ENCODE measurements at places on chromosomes 5 and 9. TPM values are rescaled to one million over a fixed set of nuclear protein-coding genes. Genes with fewer than 3 reads are reported as not detected.

CFAP77 gene
- not detected for total RNA-seq

TRIM36 gene
- 0.69 TPM for total RNA-seq

NFIL3 gene
- 10.5 TPM for total RNA-seq

CAMK4 gene
- total RNA-seq = 8.2 TPM

BARX1 gene
- not detected for total RNA-seq

SLC24A2 gene
- total RNA-seq = not detected

PCDH12 gene
- 20.4 TPM for total RNA-seq

- DNase-seq = no peak
These were observed 59.8 kb downstream of the PHF2 start for GRCh38 chr9:93636172-93636661.

- DNase-seq = no peak
These were observed 32.5 kb downstream of the FAM240B start for GRCh38 chr9:38687389-38687842.

GRCh38 chr5:1502046-1502736 is 21.6 kb downstream of the LPCAT1 start:
- no peak for DNase-seq

- no peak for DNase-seq
These were observed 26.6 kb downstream of the COL23A1 start for GRCh38 chr5:178563621-178564020.

GRCh38 chr5:72009280-72009679 is 98.0 kb upstream of the MAP1B start:
- DNase-seq = no peak

DNA sequence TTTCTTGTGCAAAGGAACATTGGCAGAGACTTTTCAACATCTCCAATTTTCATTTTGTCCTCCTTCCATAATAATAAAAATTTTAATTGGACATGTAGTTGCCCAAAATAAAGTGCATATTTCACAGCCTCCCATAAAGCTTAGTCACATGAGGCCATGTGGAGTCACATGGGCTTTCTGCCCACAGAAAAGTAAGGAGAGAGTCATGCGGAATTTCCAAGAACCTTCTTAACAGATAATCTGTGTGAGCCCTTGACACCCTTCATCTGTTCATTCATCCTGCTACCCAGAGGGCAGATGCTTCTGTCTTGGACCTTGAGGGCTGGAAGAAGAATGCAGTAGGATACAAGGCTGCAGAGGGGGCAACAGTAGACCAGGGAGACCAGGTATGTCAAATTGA is 60.7 kb downstream of the APTX start:
- no peak for DNase-seq

DNA sequence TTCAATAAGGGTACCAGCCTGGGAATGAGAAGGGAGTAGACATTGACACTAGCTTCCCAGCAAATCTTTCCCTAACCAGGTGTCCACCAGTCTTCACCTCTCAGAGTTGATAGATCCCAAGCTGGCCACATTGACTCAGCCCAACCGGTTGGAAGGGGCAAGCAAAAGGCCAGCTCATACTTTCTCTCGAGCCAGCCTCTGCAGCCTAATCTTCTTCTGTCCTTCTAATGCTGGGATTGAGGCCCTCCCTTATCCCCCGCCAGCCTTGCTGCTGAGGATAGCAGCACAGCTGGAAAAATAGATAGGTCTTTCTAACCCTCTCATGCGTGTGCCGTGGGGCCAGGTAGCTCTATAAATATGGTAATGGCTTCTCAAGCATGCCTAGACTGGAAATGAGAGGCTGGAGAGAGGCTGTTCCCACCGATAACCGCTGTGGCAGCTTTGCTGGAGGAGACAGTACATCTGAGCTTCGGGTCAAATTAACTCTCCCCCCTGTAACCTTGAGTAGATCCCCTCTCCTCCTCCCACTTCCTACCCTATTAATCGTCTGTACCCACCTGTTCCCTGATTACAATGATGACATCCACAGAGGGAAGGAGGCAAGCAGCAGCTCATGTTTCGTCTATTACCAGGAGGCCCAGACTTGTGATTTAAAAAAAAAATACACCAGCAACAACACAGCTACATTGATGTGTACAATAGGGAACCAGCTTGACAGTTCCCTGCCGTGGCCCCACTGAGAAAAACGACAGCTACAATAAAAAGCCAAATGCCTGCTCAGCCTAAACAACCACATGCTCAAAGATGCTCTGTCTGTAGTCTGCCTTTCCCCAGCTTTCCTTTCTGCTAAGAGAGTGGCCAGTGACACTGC is 219.9 kb upstream of the BRINP1 start:
- no peak for DNase-seq

DNA sequence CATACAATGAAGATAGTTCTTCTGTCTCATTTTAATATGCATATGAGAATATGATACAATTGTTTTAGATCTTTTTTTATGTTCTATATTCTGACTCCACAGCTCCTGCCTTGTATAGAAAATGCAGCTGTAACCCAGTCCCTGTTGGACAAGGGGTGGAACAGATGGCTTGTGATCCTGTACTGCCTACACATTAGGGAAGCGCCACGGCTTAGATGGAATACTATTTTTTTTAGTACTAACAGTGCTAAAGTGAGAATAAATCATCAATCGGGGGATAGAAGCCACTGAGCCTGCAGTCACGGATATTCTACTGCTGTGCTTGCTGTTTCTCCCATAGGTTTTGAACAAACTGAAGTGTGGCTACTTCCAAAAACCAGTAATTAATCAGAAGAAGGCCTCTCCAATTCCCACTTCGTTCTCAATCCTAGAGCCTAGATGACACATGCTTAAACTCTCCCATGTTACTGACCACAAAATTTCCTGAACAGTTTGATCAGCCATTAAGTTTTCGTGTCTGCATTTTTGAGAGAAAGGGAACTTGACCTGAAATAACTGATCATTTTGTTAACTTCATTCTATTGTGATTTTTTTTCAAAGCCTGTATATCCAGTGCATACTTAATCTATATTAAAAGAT is 150.3 kb downstream of the CDH18 start:
- DNase-seq = no peak

DNA sequence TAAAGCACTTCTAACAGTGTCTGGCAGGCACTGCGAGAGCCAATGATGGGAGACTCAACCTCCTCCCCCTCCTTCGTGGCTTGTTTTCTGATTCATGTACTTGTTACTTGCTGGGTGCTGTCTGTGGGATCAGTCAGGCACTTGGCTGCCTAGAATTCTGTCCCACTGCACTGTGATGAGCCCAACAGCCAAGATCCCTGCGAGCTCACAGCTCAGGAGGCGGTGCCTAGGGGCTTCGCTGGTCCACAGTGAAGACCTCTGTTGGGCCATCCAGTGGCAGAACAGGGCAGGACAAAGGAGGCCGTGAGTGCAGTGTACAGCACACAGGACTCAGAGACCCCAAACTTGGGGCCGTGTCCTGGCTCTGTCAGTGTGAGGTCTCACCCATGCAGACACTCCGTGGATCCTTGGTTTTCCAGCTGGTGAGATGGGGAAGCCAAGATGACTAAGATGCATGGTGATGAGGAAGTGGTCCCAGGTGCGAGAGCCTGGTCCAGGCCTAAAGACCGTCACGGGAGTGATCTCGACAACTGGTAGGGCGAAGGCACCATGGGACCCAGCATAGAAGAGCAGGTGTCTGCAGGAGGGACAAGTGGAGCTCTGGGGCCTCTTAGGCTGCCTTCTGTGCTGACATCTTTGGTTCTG is 19.5 kb downstream of the MYMK start:
- no peak for DNase-seq

- DNase-seq = peak; percentile 8
These were observed at the start of gene SELENOP for GRCh38 chr5:42811591-42812446. Gene SELENOP (minus strand): TSS chr5:42811892. CDS start chr5:42808353, 3,539 bp downstream.

DNA sequence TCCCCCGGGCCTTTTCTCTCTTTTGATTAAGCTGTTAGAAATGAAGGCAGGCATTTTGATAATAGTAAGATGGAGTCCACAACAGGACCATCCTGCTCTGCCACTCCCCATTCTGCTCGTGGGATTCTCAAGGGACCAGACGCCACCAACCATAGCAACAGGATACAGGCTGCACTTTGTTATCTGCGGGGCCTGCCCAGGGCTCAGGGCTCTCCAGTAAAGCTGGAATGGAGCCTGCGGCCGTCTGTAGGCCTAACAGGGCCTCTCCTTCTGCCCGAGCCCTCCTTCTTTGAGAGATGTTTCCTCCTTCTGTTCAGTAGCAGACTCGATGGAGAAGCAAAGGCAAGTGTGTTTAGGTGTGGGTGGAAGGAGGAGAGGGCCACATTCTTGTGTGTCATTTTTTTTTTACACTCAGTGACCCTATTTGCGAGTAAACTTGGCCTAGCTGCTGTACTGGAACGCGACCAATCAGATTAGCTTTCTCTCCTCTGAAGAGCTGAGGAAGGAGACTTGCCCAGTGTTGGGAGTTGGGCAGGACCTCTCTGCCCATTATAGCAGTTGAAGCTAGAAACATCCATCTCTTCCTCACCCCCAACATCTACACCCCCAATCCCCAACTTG is 8.9 kb upstream of the EPB41L4B start:
- no peak for DNase-seq

- DNase-seq = no peak
These were observed 391 bp upstream of the NRG2 start for GRCh38 chr5:140043508-140043872.

DNA sequence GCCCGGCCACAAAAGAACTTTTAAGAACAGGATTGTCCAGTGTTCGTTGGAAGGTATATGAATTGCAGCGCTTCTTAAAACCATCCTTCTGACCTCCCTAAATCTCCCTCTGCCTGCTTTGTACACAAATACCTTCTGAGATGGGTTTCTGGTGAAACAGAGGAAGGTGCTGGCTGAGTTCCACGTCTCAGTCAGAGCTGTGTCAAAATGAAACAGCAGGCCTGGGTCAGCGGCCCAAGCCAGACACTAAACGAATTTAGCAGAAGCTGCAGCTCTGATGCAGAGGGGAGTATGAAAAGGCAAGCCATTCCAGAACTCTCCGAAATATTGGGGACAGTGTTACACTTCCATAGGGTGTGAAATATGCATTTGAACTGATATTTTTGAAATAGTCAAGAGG is 37.8 kb upstream of the CRB2 start:
- no peak for DNase-seq

DNA sequence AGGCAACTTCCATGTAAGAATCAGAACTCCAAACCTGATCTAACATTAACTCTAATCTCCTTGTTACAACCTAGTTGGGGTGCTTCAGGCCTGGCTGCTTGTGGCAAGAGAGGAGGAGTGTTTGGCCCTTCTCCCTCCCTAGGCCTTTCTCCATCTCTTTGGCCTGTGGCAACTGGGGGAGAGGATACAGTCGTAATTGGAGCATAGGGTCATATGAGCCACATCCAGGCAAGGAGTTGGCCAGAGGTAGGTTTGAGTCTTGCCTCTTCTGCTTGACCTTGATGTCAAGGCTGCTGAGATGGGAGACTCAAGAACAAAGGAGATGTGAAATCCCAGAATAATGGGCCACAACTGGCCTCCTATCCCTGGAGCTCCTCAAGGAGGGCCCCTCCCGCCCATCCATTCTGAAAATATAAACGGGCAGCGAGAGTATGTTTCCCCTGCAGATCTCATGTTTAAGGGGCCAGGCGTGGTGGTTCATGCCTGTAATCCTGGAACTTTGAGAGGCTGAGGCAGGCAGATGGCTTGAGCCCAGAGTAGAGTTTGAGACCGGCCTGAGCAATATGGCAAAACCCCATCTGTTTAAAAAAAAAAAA is 59.3 kb upstream of the ANGPTL2 start:
- DNase-seq = no peak

GRCh38 chr9:98084396-98084795 is 27.9 kb downstream of the NANS start:
- DNase-seq = no peak

DNA sequence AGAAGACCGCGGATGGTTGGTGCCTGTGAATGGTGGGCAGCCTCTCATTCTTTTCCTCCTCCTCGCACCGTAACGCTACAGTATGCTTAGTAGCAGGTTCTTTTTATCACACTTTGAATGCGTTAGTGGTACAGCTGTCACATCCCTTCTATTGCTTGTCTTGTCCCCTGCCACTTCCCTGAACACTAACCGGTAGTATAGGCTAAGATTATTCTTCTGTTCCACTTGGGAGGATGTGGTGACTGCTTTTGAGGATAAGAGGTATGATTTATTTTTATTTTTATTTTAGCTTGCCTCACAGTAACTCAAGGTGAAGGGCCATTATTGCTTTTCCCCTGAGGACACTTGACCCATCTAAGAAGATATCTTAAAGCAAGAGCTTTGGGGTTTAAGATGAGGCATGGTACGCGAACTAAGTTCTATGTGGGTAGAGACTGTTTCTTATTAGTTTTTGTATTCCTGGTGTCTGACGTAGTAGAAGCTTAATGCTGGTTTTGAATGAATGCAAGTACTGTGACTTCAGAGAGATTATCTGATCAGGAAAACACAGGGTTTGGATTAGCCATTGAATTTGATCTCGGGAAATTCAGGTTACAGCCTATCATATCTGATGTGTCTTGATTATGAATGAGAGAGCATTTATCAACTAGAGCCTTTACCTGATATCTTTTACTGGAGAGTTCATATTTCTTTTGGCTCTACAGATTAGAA is 951 bp downstream of the UNC13B start:
- DNase-seq = peak; percentile 37

DNA sequence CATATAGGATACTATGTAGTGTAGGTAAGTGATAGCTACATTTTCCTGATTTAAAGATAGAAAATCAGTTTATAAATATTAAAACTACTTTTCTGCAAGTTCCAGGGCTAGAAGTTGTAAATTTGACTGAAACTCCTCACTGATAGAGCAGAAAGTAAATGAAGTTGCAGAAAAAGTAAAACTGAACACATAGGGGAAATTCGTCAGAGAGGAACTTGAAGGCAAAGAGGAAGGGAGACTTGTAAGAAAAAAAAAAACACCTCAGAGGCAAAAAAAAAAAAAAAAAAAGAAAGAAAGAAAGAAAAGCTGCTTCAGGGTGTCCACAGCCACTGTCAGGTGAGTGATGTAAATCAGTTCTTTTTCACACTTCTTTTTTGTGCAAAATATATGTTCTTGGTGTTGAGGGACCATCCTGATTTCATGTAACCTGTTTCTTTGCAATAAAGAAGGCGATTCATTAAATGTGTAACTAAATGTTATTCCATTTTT is 336.2 kb upstream of the ZNF462 start:
- no peak for DNase-seq

DNA sequence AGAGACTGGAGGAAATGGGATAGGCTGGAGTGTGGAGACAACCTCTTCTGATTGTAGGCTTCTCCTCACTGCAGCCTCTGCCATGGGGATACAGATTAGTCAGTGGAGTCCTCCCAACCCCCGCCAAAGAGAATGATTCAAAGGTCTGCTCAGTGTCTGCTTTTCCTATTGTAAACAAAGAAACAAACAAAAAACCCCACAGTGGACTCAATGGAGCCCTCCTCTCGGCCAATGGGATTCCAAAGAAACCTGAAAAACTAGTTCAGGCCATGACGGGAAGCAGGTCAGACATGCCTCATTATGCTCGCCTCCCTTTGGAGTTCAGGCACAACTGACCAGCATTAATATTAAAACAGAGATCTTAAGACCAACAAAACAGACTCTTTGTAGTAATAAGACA is 85.8 kb downstream of the SEC61B start:
- no peak for DNase-seq

- no peak for DNase-seq
These were observed 5.5 kb downstream of the CSNK1G3 start for GRCh38 chr5:123517476-123517875.

Data from endothelial cell of umbilical vein (primary cell).